Fibroblast of skin of left quadriceps (primary cell): ENCODE measurements at places on chromosomes 2 and 18.

GRCh38 chr2:110101280-110101844 is 14.3 kb downstream of the MALL start:
- DNase-seq, result peak; percentile 99

DNA sequence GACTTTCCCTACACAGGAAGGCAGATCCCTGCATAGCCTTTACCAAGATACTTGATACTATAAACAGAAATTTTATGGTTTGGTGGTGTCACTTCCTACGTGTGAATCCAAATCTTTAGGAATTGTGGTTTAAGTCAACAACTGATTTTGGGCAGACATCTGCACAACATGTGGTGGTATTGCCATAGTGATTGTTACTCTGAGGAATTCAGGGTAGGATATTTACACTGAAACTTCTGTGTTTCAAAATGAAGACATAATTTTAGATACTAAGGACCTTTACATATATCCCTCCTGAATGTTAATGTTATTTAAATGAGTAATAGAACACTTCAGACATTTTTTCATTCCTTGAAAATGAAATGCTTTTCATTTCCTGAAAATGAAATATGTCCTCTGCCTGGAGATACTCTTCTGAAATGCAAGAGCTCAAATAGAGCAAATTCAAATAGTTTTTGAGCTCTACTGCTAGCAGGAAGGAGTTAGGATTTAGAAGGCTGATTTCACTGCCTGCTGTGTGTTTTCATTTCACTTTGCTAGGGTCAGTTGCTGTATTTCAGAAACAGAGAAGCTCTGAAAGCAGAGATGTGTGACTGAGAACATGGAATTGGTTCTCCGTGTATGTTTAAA is 77.2 kb downstream of the MDH1 start:
- DNase-seq, result peak; percentile 95

DNA sequence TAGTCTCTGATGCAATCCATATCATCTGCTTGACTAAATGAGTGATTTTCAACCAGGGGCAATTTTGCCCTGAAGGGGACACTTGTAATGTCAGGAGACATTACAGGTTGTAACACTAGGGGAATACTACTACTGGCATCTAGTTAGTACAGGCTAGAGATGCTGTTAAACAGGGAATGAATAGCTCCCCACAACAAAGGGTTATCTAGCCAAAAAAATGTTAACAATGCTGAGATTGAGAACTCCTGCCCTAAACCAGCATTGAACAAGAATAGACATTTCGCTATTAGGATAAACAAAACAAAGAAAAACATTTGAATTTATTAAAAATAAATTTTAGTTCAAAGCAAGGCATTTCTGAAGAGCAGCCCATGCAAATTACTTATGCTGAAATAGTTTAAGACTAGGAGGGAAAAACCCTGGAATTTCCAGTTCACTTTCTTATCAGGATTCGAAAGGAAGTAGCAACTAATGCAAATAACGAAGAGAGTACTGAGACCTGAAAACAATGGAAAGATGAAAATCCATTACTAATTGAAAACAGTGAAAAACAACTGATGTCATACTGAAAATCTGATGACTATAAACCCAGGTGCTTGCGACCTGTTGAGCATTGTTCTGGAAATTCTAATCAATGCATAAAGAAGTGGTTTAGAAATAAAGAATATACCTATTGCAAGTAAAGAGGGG is 53.1 kb downstream of the CAB39 start:
- no peak for DNase-seq

DNA sequence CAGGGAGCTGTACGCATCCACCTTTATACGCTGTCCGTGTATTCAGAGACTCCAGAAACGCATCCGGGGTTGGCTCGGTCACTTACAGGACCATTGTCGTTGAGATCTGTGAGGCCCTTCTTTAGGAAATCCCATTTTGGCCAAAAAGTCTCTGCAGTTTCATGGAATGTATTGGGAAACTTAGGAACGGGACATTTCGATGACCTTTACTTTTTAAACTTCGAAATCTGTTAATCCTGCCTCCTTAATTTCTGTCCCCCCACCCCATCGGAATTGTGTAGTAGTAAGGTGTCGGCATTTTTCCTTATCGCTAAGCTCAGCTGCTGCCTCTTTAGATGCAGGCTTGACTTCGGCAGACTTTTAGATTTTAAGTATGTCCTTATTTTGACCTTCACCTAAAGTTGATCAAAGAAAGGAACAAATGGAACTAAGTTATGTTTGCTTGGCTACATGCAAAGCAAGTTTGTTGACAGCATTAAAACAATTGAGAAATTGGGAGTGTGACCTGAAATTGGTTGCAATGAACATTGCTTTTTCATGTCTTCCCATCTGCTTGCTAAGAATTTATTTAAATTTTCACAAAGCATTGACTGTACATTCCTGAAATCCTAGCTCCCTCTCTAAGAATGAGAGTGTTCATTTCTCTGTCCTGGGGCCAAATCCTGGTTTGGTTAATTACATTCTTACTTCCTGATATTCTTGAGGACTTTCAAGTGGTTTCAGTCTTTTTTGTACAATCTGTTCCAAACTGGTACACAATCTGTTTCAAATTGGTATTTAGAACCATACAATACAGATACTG is 884 bp upstream of the RAPH1 start:
- peak; percentile 22 for DNase-seq

DNA sequence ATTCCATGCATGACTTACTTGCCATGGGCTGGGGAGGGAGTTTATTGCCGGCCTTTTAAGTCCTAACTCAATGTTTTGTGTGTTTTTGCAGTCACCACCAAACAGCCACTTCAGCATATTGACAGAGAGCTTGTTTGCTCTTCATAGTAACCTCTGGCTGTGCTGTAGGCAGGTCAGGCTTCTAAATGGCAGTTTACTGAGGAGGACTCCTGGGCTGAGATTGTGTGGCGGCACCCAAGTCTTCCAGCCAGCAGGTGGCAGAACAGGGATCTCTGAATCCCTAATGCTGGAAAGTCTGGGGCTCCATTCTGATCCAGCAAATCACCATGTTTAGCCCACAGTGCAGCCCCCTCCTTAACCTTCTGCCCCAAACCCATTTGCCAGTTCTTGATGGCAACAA is 121.2 kb downstream of the CAPN13 start:
- DNase-seq, result no peak

- DNase-seq, result no peak
Observed at GRCh38 chr2:10599921-10600320, 89.9 kb downstream of the NOL10 start.

DNA sequence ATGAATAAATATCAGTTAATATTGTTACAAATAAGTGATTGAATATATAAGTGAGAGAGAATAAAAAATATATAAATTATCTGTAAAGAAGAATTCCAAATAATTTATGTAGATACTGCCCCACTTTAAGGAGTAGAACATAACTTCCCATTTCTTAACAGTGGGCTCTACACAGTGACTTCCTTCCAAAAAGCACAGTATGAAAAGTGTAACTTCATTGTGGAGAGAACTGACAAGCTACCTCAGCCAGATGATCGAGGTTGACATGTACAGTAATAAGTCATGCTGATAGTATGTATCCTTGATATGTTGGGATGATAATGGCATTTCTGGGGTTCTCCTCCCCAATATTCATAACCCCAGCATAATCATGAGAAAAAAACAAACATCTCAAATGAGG is 191.9 kb upstream of the FN1 start:
- no peak for DNase-seq

- no peak for DNase-seq
Observed at GRCh38 chr2:191241418-191241817, 3.8 kb upstream of the MYO1B start.

- no peak for DNase-seq
Observed at GRCh38 chr2:189641590-189641989, 19.7 kb upstream of the ASNSD1 start.

DNA sequence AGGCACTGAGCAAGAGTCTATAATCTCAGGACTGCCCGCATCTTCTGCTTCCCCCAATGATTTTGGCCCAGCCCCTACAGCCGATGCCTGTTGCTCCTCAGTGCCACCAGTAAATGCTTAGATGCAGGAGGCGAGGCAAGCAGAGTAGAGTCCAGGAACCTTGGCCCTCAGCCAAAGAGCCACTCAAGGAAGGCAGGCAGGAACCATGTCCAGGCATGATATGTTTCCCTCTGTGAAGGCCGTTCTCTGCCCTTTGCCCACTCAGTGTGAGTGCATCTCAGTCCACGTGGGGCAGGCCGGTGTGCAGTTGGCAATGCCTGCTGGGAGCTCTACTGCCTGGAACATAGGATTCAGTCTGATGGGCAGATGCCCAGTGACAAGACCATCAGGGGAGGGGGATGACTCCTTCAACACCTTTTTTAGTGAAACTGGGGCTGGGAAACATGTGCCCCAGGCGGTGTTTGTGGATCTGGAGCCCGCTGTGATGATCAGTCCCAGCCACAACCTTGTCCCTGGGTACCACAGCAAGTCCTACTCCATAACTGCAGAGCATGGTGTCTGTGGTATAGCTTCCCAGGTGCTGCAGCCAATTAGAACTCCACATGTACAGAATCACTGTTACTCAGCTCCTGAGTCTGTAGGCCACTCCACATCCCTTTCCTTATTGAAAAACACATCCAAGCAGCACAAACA is 9.7 kb upstream of the DNAJB2 start:
- DNase-seq, result no peak

GRCh38 chr2:45303417-45304202 is 294.4 kb upstream of the SIX2 start:
- DNase-seq, result no peak

GRCh38 chr2:113967272-113967671 is 77.4 kb downstream of the ACTR3 start:
- DNase-seq, result no peak

DNA sequence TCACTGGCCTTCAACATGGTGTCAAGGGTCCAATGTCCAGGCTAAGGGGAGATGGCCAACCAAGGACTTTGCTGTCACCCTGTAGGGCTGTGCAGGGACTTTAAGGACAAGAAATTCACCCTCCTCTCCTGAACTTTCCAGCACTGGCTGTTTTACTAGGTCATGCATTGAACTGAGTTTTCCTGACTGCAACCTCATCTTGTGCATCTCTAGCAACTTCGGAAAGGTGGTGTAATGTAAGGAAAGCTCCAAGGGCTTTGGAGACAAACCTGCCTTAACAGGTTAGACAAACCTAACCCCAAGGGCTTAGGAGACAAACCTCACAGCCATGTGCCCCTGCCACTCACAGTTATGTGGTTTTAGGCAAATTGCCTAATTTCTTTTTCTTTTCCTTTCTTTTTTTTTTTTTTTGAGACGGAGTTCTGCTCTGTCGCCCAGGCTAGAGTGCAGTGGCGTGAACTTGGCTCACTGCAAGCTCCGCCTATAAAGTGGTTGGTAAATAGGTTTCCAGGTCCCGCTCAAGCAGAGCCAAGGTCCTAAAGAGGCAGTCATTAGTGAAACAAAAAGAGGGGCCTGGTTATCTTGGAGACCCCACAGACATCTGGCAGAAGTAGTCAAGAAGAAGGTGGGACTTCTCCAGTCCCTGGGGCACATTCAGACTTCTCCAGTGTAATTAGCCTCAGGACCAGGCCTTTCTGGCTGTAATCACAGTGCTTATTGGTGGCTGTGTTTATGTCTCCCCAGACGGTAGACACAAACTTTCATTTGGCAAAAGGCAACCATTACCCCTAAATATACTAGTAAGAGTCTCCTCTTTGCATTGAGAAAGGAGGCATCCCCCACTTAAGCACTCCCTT is 37.6 kb upstream of the PMAIP1 start:
- no peak for DNase-seq

GRCh38 chr2:40752796-40753195 is 300.9 kb upstream of the SLC8A1 start:
- no peak for DNase-seq

- no peak for DNase-seq
Observed at GRCh38 chr2:21427606-21428005, 303.8 kb downstream of the TDRD15 start.

GRCh38 chr2:88329815-88330603 is 122.5 kb downstream of the FOXI3 start:
- no peak for DNase-seq

GRCh38 chr18:8503248-8503647 is 106.0 kb upstream of the RAB12 start:
- no peak for DNase-seq

- no peak for DNase-seq
Observed at GRCh38 chr2:170818036-170818751, 1.5 kb downstream of the GAD1 start.

- no peak for DNase-seq
Observed at GRCh38 chr2:23564615-23564960, 179.6 kb downstream of the KLHL29 start.

GRCh38 chr2:144660518-144661316 is 140.8 kb upstream of the ZEB2 start:
- no peak for DNase-seq

DNA sequence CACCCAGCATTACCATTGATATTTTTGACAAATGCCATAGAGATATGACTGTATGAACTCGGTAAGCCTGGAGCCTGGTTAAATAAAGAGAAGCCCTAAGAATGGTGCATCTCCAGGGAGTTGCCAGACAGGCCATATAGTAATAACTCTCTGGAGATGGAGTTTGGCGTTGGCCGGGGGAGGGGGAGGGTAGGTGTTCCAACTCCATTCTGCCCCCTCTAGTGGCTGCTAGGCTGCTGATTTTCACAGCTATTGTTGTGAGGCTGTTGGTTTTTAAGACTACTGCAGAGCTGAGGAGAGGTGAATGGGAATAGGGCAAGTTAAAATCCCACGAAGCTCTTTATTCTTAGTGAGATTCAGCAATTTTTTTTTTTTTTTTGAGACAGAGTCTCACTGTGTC is 99.9 kb downstream of the GALNT14 start:
- DNase-seq, result no peak

DNA sequence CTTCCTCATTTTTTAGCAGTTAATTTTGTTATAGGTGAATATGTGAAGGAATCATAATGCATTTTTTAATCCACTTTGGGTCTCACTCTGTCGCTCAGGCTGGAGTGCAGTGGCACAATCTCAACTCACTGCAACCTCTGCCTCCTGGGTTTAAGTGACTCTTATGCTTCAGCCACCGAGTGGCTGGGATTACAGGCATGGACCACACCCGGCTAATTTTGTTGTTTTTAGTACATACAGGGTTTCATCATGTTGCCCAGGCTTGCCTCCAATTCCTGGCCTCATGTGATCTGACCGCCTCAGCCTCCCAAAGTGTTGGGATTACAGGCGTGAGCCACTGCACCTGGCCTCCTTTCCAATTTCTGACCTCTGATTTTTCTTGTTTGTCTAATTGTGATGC is 17.7 kb downstream of the SCYGR5 start:
- no peak for DNase-seq

DNA sequence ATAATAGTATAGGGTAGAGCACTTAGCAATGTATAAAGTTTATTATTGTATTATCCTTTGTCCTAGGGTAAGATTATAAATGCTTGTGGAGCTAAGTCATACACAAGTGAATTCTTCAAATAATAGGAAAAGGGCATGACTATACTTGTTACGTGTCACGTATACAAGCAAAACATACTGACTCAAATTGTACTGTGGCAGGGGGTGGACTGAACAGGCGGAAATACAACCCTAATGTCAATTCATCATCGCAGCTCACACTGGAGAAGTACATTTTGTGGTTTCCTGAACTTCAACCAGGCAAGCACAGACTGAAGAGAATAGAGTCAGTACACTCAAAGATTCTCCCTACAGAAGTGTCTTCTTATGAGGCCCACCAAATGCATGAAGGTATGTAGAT is 201.0 kb downstream of the MBD2 start:
- peak; percentile 65 for DNase-seq
